ENCODE measurements at places on chromosomes 7 and 10.

DNA sequence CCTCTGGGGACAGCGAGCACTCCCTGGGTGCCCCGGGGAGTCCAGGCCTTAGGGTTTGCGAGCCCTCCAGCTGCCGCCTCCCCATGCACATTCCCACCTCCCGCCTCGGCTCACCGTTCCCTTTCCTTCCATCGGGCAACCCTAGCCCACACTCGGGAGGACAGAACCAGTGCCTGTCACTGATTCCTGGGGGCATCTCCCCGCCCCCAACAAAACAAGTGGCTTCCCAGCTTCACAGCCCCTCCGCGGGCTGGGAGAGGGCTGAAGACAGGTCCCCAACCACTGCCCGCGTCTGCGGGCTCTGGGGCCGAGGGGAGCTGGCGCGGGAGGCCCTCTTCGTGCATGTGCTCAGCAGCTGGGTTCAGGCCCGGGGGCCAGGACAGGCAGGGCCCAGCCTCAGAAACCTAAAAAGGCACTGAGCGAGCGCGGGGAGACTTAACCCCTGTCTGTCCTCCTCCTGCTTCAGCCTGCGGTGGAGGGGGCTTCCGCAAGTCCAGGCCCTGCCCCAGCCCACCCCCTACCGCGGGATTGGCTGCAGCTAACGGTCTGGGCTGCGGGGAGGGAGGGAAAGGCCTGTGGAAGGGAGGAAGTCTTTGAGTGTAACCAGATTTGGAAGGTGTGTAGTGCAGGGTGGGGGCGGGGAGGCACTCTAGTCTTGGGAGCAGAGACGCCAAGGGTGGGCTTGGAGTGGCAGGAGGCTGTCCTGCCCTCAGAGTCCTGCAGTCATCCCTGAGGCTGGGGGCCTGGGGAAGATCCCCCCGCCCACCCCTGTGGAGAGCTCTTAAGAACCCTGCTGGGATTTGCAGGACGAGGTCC lies 1.2 kb downstream of the FLNC start:
- DNase-seq, result no peak

- DNase-seq, result no peak
Measured at GRCh38 chr10:124450783-124451057, 885 bp upstream of the NKX1-2 start.

- no peak for DNase-seq
Measured at GRCh38 chr10:89076120-89076519, 85.5 kb downstream of the FAS start.

GRCh38 chr7:47461746-47462145 lies 120.2 kb downstream of the TNS3 start:
- no peak for DNase-seq

- no peak for DNase-seq
Measured at GRCh38 chr10:91557651-91558111, 75.2 kb downstream of the PPP1R3C start.

DNA sequence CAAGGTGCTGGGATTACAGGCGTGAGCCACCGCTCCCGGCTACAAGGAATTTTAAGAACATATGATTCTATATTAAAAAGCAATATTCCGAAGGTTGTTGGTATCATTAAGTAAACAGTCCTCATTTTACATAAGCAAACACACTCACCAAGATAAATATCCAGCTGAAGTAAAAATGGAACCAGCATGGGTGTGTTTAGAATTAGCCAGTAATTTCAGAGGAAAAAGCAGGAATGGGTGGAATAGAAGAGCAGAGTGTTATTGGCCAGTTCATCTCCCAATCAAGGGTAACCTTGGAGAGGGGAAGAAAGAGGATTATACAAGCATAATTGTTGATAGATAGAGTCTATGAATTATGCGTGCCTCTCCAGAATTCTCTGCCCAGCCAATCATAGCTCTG lies 31.7 kb upstream of the MAT1A start:
- no peak for DNase-seq

- no peak for DNase-seq
Measured at GRCh38 chr7:20299145-20299544, 31.6 kb upstream of the ITGB8 start.

GRCh38 chr10:131949041-131949862 lies 32.5 kb downstream of the BNIP3 start:
- DNase-seq, result no peak

DNA sequence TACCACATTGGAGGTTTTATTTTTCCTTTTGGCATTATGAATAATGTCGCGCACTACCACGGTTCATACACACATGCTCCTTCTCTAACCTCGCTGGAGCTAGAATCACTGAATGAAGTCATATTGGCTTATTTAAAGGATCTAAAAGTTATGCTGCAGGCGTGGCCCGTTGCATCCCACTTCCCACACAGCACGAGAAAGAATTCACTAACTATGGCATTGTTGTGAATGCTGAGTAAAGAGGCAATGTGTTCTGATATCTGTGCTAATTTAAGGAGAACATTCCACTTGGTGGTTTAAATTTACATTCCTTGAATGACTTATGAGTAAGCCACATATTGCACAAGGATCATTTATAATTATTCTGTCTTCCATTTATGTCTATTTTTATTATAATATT lies 20.7 kb downstream of the TCERG1L start:
- no peak for DNase-seq

- DNase-seq, result no peak
Measured at GRCh38 chr7:33509206-33509605, 379.8 kb downstream of the BBS9 start.

- no peak for DNase-seq
Measured at GRCh38 chr10:48417374-48417773, 110.9 kb downstream of the MAPK8 start.

- DNase-seq, result no peak
Measured at GRCh38 chr7:137834552-137834951, 12.2 kb downstream of the DGKI start.

GRCh38 chr7:40879941-40880543 lies 745.2 kb downstream of the SUGCT start:
- no peak for DNase-seq

- DNase-seq, result no peak
Measured at GRCh38 chr10:132256866-132257265, 50.9 kb downstream of the STK32C start.

- DNase-seq, result no peak
Measured at GRCh38 chr7:2886900-2887299, 42.8 kb upstream of the GNA12 start.

Measured in dorsolateral prefrontal cortex (tissue), 122 donors.